T1000 (cell line): ENCODE measurements at places on chromosomes 7 and 10.
A peak's percentile ranks its signal among the peaks of the same experiment; 100 is the strongest.

GRCh38 chr10:85936161-85936560, 430.4 kb downstream of the GRID1 start:
- no peak for DNase-seq

- no peak for DNase-seq
Observed at GRCh38 chr7:17405786-17406185, 107.3 kb downstream of the AHR start.

DNA sequence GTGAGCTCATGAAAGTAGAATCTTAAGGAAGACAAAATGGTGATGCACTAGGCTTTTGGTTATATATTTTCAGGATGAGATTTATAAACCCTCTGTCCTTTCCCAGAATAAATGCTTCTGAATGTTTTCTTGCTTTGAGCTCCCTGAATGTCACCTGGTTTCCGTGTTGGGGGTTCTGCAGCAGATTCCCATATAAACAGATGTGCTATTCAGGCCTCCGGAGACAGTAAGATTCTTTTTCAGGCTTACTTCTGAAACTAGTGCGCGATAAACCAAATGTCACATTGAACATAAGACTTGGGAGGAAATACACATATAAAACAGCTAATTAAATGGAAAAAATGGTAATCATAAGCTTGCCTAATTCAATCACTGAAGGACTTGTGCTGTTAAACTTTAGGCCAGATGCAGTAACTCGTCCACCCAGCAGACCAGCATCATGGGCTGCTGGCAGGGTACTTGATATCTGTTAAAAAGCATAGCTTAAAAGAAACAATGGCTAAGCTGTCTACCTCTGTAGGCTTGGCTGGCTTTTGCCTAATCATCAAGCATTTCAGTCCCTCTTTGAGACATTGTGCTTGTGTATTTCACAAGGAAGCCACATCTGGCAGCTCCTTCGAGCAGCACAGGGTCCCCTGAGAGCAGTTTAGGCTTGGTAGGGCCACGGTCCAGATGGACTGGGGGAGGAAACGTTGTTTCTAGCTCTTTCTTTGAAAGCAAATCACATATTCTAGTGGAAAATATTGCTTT, 281.2 kb upstream of the KIAA1217 start:
- no peak for DNase-seq

DNA sequence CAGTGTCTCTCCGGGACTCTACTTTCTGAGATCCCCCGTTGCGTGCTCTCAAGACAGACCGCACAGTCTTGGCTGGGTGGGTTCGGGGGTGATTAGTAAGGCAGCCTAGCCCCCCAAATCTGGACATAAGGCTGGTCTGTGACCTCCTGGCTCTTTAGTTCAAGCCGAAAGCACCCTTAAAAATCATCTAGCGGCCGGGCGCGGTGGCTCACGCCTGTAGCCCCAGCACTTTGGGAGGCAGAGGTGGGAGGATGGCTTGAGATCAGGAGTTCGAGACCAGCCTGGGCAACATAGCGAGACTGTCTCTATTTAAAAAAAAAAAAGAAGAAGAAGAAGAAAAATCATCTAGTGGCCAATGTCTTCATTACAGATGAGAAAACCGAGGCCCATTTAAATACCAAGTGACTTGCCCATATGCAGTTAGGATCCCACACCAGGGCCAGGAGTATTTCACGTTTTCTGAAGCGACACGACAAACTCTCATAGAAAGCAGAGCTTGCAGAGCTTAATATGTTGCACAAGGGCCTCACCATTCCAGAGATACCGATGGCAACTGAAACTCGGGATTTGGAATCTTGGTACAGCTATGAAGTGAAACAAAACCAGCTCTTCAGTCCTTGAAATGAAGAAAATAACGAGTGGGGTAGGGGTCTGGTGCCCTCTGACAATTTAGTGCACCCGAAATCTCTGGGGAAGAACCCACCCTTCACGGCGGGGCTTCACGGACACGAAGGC, 703 bp upstream of the HILPDA start:
- DNase-seq = no peak

DNA sequence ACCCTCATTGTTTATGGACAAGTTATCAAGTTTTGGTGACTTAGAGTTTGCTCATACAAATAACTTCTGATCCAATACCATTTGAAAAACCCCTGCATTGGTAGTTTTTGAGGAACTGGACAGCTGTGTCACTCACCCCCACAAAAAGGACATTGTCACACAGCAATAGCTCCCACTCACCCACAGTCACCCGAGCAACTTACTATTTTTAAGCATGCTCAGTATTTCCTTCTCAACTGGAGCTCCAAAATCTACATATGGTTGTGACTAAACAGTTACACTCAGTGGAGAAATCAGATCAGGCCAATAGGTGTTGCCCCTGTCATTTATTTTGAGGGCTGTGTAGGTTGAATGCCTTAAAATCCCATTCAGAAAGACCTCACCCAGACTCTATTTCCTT, 165.2 kb upstream of the AUTS2 start:
- no peak for DNase-seq

DNA sequence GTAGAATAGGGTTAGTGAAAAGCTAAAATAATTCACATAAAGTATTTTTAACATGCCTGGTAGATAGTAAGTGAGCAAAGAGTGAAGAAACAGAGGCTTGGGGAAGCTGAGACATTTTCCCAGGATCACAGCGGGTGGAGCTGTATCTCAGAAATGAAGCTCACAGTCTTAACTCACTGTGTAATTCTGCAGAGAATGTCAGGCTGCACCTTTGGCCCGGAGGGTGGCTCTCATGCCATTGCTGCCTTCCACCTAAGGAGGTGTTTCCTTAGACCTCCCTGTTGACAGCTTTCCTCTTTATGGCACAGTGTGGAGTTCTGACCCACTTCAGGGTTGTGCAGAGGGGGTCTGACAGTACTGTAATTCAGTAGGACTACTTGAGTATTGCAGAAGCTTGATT, 2.9 kb upstream of the GTPBP4 start:
- DNase-seq = no peak

- DNase-seq = no peak
Observed at GRCh38 chr7:77800158-77800557, 1.6 kb downstream of the PHTF2 start.

DNA sequence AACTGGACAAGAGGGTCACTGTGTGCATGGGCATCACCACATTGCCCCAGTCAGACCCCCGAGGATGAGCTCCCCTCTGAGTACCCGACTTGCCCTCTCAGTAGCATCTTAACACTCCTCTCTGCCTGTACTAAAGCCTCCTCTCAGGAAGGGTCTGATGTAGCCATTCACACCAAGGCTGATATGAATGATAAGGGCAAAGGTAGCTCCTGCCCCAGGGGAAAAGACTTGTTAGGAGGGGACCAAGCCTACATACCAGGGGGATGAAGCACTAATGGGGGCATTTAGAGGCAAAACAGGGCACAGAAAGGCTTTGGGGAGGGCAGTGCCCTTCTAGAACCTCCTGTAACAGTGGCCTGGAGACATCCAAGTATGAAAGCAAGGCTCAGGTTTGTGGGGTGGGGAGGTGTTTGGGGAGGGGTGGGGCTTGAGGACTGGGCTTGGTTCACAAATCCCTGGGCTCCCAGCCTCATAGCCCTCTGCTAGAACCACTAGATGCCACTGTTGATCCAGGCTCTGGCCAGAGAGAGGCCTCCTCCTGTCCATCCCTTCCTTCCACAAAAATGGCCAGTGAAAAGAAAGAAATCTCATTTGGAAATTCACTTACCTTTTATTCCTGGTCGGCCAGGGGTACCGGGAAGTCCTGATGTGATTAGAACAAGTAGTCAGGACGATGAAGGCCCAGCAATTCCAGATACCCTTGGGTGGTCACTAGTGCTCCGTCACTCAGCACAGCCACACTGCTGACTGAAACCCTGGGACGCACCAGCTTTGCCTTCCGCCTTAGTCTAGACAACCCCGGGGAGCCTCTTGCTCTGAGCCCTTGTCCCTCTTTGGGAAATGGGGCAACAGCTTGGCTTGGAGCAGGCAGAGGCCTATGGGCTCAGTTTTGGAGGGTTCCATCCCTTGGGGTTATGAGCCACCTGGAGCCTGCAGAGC, 40.3 kb downstream of the COL17A1 start:
- DNase-seq = peak; percentile 54

GRCh38 chr7:130108809-130109208, 38.5 kb downstream of the KLHDC10 start:
- no peak for DNase-seq

GRCh38 chr10:60423920-60424319, 34.2 kb upstream of the ANK3 start:
- no peak for DNase-seq

DNA sequence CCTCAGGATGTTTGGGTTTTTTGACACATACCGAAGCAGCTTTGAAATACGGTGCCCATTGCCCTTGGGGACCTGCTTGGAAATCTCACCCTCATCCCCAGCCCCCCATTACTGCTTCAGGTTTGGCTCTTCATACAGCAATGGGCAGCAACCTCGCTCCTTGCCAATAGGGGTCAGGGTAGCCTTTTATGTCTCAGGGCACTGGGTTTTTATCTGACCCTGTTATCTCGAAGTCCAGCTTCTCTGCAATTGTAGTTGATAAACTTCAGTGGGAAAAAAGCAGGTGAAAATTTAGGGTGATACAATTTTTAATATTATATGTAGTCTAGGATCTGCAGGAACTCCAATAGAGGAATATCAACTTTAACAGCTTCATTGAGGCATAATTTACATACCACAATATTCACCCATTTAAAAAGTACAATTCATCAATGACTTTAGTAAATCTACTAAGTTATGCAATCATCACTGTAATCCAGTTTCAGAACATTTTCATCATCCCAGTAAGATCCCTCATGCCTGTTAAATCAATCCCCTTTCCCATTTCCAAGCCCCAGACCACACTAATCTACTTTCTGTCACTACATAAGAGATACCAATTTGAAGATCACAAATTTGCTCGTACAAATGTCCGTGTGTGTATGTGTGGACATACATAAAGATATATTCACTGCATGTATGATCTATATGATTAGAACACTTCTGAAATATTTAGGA, 386.2 kb downstream of the KCNMA1 start:
- no peak for DNase-seq

DNA sequence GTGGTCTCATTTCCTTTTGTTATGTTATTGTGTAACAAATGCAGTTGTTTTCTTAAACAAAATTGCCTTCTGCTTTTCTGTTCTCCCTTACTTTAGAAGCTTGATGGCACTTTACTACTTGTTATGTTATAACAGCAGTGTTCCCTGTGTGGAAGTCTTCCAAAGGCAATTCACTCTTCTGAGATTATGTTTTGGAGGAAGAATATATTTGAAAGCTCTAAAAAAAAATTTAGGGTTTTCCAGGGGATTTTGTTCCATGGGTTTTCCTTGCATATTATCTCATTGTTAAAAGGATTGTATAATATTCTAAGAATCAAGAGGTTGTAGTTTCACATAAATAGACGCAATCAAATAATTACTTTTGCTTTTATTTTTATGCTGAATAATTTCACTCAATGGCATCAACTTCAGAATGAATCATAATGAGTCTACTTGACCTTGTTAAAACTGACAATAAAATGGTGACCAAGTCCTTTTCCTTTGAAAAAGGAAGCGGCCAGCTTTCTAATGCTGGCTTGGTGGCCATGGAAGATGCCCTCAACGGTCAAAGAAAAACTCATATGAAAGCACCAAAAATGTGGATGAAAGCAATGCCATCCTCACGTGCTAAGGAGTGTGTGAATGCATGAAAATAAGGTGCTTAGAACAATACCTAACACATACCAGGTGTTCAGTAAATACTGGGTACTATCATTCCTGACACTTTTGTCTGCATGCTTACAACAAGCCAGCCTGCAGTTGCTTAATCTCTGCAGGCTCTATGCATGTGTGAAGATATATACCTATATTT, 92.4 kb upstream of the KLF6 start:
- DNase-seq = no peak

GRCh38 chr10:100014071-100014762, 4.5 kb upstream of the DNMBP start:
- DNase-seq = no peak

DNA sequence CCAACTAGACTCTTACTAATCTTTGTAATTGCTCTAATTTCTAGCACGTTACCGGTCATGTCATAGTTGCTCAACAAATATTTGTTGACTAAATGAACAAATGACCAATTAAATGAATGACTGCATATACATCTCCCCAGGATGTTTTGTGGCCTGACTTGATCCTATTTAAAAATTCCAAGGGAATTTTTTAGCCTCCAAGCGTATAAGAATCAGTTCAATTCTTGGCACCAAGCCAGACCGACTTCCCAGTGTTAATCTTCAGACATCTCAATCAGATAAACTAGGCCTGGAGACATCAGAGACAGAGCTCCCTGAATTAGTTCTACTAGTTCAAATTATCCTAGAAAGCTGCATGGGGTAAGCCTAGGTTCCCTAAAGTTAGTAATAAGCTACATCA, 96.0 kb downstream of the GSAP start:
- DNase-seq = no peak

DNA sequence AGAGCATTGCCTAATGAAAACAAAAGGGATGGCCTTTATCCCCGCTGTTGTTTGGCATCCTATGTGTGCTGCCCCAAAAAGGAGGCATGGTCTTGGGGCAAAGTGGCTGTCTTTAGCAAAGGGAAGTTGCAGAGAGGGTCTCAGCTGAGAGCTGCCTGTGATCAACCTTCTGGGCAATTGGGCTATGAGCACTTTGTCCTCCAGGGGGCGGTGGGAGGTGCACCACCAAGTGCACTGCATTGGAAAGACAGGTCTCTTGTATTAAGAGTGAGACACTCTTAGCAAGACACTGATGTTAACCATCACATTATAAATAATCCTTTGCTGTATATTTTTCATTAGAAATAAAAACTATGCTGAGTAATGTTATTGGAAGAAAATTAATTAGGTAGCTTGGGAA, 314.8 kb downstream of the POM121L12 start:
- no peak for DNase-seq

- DNase-seq = no peak
Observed at GRCh38 chr7:76372984-76373833, 14.4 kb upstream of the YWHAG start.

DNA sequence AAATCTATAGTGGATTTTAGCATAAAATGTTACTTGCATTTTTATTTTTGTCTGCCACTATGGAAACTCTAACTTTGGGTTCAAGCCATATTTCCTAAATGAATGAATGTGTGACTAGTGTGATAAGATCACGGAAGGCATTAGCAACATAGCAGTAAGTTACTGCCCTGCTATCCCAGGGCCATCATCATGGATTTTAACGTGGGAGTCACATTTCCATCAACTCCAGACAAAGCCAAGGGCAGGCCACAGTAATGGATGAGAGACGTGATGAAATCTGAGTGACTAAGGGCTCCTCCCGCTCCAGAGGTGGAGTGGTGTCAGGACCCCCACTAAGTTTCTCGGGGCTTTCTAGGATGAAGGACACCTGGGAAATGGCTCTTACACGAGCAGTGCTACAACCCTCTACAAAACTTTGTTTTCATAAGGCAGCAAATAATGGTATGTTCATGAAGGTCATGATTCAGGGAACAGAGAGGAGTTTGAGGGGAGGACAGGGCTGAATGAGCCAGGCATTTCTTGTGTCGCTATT, 34.3 kb downstream of the C10orf120 start:
- no peak for DNase-seq
